Memory B cell (primary cell): ENCODE measurements at places on chromosomes 2 and 18.

DNA sequence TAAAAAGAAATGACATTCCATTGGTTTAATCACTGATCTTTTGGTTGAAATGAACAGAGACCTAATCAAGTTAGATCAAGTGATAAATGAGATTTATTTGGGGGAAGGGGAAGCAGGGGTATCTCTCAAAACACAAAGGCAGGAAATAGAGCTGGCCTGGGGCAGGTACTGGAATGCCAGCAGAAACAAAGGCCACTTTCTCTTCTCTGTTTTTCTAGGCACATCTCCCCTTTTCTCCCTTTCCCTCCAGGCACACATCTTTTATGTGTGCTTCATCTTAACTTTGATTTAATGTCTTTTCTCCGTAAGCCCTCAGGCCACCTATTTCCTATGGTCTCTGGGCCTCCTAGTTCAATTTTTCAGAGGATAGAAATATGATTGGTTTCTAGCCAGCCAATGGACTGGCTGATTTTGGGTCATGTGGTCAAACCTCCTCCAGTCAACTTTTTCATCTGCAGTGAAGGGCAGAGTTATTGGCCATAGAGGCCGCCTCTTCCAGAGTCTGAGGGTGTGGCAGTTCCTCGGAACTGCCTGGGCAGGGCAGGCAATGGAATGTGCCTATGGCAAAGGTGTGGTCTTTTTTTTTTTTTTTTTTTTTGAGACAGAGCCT is 58.9 kb upstream of the FAM136A start:
- no peak overlapping the region for H3K4me3 ChIP-seq
- no peak for DNase-seq
- H3K4me1 ChIP-seq: no peaks in the 10 kb centered on the region

- H3K27me3 ChIP-seq: no peaks in the 10 kb centered on the region
- H3K36me3 ChIP-seq: no peaks in the 10 kb centered on the region
- no peak for DNase-seq
- no peaks in the 10 kb centered on the region for H3K4me1 ChIP-seq
Measured at GRCh38 chr2:163665817-163666216, 70.0 kb downstream of the FIGN start.

- peak overlapping the region; percentile 48 for H3K4me3 ChIP-seq
- no peak overlapping the region for H3K27ac ChIP-seq
- peaks cover 5% of the 10 kb centered on the region for H3K4me1 ChIP-seq
Measured at GRCh38 chr2:86368161-86368824, 30.9 kb upstream of the REEP1 start.

DNA sequence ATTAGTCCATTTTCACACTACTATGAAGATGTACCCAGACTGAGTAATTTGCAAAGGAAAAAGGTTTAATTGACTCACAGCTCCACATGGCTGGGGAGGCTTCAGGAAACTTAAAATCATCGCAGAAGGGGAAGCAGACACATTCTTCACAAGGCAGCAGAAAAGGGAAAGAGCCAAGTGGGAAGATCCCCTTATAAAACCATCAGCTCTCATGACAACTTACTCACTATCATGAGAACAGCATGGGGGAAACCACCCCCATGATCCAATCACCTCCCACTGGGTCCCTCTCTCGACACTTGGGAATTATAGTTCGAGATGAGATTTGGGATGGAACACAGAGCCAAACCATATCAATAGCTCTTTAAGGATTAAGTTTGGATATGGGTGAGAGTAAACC is 246.1 kb upstream of the CYRIA start:
- H3K27me3 ChIP-seq: no peaks in the 10 kb centered on the region
- no peak for DNase-seq
- no peaks in the 10 kb centered on the region for H3K36me3 ChIP-seq

GRCh38 chr18:2572171-2572569 is 813 bp downstream of the NDC80 start:
- DNase-seq: no peak
- no peaks in the 10 kb centered on the region for H3K27me3 ChIP-seq
- peaks cover 33% of the 10 kb centered on the region for H3K4me1 ChIP-seq
- peaks cover 9% of the 10 kb centered on the region for H3K36me3 ChIP-seq
- peak overlapping the region; percentile 98 for H3K4me3 ChIP-seq
- peak overlapping the region; percentile 99 for H3K27ac ChIP-seq

DNA sequence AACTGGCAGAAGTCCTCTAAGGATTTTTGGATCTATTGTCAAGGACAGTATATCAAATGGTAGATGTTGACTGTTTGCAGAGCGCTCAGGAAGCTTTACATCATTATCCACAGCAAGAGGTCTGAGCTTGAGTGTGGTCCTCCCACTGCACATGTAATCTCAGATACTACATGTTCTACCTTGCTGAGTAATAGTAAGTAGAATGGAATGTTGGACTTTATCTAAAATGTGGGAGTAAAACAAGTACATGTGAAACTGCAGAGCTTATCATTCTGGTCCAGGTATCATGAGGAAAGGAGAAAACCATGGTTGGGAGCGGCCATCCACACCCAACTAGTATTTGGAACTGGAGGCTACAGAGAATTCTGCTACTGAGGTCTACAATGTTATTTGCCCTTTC is 19.3 kb upstream of the CD28 start:
- H3K4me3 ChIP-seq: no peak overlapping the region
- H3K27me3 ChIP-seq: peaks cover 35% of the 10 kb centered on the region
- DNase-seq: no peak
- H3K36me3 ChIP-seq: no peaks in the 10 kb centered on the region
- no peak overlapping the region for H3K27ac ChIP-seq

- no peaks in the 10 kb centered on the region for H3K27me3 ChIP-seq
- H3K4me3 ChIP-seq: no peak overlapping the region
- no peak overlapping the region for H3K27ac ChIP-seq
- no peaks in the 10 kb centered on the region for H3K4me1 ChIP-seq
- DNase-seq: no peak
Measured at GRCh38 chr2:5140347-5140746, 551.8 kb upstream of the SOX11 start.

DNA sequence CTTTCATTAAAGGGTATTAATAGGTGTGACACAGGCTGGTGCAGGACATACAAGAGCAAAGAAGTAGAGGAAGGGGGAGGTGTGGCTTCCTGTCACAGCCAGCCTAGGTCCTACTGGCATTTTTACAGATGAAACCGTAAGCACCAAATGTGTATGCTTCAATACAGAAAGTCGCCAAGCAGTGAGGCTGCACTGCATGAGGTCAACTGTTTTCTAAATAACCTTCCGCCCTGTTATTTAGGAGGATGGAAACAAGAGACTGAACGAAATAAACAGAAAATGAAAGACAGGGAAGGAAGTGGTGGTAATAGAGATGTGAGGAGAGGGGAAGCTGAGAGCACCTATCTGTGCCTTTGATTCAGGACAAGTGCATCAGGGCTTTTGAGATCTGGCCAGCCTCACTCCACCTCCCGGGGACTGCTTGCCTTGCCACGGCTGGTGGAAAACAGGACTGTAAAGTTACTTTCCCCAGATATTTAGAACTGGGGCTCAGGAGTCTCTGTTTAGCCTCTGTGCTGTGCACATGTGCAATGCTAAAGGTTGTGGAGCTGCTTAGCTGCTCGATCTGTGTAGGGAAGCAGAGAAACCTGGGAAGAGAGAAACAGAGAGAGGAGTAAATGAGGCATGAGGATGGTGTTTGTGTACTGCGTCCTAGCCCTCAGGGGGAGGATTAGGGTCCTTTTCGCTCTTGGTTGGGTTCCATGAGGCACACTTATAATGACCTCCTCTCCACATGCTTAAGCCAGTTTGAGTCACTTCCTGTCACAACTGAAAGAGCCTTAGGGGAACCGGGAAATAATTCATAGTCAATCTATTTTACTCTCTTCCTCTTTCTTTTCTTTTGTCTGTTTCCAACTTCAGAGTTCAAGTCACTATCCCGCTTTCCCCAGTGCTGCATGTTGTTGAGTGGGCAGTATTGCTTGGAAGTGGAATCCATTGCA is 62.3 kb upstream of the BOD1L2 start:
- H3K36me3 ChIP-seq: peaks cover 5% of the 10 kb centered on the region
- H3K4me3 ChIP-seq: no peak overlapping the region
- peaks cover 17% of the 10 kb centered on the region for H3K4me1 ChIP-seq
- DNase-seq: no peak

- no peaks in the 10 kb centered on the region for H3K36me3 ChIP-seq
- peaks cover 6% of the 10 kb centered on the region for H3K27me3 ChIP-seq
- H3K4me3 ChIP-seq: no peak overlapping the region
Measured at GRCh38 chr2:202251494-202251893, 13.1 kb upstream of the SUMO1 start.
